Stimulated activated CD8-positive, alpha-beta memory T cell treated with anti-CD3 and anti-CD28 coated beads, Interleukin-15, amount 100 ng/mL, for 4 hours (primary cell): ENCODE measurements at places on chromosomes 16 and 17.

DNA sequence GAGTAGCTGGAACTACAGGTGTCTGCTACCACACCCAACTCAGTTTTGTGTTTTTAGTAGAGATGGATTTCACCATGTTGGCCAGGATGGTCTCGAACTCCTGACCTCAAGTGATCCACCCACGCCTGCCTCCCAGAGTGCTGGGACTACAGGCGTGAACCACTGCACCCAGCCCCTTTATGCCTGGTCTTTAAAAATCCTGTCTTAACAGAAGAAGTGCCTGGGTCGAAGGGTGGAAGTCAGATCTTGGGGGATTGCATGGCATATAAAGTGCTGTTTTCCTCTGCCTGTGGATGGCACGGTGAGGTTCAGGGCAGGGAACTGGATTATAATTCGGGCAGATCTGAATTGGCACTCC is 30.3 kb downstream of the ZC3H18 start:
- no peak for DNase-seq

- no peak for DNase-seq
These were observed 81.6 kb downstream of the TMC6 start for GRCh38 chr17:78046923-78047322.

- no peak for DNase-seq
These were observed 160.4 kb downstream of the ABCA8 start for GRCh38 chr17:68794636-68795434.

GRCh38 chr17:72128039-72128438 is 7.2 kb downstream of the SOX9 start:
- DNase-seq, result no peak

DNA sequence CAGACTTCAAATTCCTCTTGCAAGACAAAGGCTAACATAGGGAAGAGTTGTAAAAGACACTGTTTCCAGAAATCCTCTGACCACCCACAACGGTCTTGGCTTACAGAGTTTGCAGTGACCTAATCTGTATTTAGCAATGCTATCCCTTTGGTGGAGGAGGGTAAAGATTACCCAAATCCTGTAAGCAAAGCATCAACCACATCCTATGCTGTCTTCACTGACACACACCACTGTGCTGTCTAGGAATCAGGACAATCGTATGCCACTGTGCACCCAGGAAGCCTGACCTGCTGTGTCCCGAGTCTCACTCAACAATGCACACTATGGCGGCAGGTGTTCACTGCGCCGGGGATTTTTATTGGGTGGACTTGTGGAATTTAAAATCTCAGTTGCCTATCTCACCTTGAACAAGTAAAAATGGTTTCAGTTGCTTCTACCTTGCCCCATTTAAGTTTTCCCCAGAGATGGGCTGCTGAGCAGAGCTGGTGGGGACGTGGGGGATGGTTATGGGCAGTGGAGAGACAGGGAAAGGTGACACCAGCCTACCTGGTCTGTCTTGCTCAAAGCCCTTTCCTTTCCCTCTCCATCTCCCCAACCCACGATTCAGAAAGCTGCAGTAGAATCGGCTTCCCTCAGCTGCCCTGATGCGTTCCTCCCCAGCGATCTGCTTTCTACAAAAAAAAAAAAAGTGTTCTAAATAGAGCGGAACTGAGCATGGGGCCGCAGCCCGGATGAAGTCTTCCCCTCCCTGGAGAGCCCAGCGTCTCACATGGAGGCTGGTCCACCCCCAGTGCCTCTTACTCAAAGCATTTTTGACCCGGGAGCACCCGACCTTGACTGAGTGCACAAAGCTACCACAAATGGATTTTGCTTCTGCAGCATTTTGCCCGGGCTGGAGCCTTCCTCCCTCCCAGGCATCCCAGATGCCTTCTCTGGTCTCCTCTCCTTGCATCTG is 271.5 kb downstream of the SOX9 start:
- DNase-seq, result no peak

- DNase-seq, result peak; percentile 42
These were observed 167.5 kb downstream of the RAB11FIP4 start for GRCh38 chr17:31558748-31559583.

- no peak for DNase-seq
These were observed 2.4 kb downstream of the ANKRD13B start for GRCh38 chr17:29595107-29595942.

- DNase-seq, result no peak
These were observed 12.0 kb upstream of the RNF157 start for GRCh38 chr17:76252040-76252954.

DNA sequence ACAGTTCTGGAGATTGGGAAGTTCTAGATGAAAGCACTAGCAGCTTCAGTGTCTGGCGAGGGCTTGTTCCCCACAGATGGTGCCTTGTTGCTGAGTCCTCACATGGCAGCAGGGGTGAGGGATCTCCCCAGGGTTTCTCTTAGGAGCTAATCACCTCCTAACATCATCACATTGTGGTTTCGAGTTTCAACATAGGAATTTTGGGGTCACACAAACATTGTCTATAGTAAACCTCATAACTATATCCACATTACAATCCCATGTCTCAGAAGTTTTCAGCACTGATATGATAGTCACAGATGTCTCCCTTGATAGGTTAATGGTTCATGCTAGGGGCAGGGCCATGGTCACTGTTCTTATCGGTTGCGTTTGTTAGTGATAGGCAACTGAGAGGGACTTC is 13.8 kb downstream of the CLUAP1 start:
- no peak for DNase-seq

GRCh38 chr17:28194382-28194781 is 124.6 kb upstream of the TMEM97 start:
- DNase-seq, result no peak

GRCh38 chr16:58541711-58542110 is 26.4 kb downstream of the SETD6 start:
- no peak for DNase-seq

DNA sequence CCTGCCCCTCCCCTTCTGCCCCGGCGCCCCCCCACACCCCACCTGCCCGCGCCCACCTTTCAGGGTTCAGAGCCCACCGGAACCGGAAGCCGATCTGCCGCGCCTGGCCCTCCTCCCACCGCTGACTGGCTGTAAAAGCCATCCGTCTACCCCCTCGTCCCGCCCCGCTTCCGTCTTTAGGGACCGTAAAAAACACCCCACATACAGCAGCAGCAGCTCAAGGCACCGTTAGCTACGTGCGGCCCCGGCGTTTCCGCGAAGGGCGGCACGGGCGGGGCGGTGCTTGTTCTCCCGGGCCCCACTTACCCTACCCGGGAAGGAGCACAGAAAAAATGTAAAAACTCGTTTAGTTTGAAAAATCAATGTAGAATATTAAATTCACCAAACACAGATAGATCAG is at the start of gene MRPL28:
Gene MRPL28 (minus strand): TSS at position 96 of the 400 bp plus-strand sequence. CDS start 320 bp downstream, outside the sequence.
- peak; percentile 88 for DNase-seq

DNA sequence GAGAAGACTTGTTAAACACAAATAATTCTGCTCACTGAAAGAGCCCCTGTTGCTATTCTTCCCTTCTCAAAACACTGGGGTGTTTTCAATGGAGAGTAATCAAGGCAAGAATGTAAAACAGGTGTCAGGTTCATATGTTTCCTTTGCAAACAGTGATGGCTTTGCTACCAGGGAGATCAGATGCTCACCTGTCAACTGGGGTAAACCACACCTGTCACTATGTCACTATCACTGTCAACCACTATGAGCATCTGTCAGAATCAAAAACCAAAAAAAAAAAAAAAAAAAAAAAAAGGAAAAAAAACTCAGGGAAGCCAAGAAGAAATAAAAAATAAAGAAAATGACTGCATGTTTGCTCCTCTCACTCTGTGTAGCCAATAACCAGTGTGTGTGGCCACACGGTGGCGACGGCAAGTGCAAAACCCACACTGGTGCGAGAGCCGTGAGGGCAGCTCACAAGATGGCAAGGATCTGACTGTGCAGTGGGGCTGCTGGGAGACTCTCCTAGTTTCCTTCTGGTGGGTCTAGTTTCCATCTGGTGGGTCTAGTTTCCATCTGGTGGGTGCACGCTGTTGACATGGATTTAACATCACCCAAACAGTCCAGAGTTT is 22.7 kb downstream of the USP22 start:
- no peak for DNase-seq

- no peak for DNase-seq
These were observed 1324.1 kb downstream of the CDH8 start for GRCh38 chr16:60712144-60712543.

GRCh38 chr17:56291226-56291805 is 138.0 kb downstream of the ANKFN1 start:
- DNase-seq, result no peak

GRCh38 chr16:49545243-49545642 is 171.6 kb downstream of the C16orf78 start:
- DNase-seq, result no peak

DNA sequence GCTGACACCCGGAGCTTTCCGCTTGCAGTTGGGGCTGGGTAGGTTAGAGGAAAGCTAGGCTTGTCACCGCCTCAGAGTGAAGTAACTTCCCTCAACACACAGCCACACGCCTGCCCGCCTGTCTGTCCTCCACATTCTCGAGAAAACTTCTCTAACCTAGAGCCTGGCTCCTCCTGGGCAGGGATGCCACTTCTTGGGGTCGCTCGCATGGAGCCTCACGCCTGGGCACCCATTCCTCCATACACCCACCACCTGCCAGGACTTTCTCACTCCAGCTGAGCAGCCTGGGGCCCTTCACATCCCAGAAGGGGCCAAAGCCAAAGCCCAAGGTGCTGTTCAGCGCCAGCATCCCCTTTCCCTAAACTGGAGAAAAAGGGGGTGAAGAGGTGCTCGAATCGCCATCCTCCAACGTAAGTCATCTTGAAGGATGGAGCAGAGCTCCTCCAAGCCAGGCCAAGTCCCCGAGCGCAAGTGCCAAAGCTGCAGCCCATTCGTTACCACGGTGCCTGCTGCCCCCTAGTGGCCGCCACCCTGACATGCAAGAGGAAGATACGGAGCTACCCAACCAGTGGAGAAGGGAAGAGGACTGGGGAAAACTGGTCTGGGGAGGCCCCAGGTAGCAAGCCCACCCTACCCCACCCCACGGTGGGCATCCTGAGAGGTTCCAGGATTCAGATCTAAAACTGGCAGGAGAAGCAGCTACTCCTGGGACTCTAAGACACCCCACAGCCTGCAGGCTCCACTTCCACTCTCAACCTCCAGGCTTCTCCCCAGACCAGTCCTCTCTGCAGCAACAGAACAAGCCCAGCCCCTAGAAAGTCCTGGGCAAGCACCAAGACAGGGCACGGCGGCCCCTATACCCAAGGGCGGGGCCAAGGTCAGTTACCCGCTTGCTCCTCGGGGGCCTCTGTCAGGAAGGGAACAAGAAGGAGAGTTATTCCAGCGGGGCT is 63.1 kb downstream of the MYO18A start:
- DNase-seq, result peak; percentile 46

- DNase-seq, result no peak
These were observed 390.6 kb upstream of the ERCC4 start for GRCh38 chr16:13529193-13529982.
